Right cardiac atrium (tissue), 5 donors: ENCODE measurements at places on chromosomes 16 and 17.

DNA sequence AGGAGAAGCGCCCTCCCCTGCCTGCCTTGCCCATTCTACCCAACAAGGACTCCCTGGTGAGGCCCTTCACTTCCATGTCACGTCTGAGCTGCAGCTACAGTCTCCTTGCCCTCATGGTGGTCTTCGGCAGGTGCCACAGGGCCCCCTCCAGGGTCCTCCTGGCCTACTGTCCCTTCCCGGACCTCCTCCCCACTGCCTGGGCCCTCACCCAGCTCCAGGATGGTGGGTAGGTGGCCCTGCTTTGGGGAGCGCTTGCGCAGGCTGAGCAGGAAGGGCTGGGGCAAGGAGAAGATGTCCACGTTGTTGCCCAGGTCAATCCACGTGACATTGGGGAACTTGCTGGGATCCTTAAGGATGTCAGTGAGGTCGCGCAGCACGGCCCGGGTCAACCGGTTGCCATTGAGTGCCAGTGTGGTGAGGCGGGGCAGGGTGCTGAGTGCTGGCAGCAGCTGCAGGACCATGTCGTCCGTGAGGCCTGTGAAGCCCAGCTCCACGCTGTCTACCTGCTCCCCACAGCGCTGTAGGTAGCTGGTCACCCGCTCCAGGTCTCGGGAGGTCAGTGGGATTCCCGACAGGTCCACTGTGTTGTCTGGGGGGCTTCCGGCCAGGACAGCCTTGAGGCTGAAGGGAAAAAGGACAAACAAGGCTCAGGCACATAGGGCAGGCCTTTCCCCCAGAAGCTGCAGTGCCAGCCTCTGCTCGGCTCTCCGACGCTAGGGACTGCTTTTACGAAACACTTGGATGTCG lies 28.3 kb downstream of the TRPV2 start:
- DNase-seq = peak; percentile 42

GRCh38 chr17:33227911-33228310 lies 65.2 kb downstream of the ASIC2 start:
- DNase-seq = no peak

GRCh38 chr16:78209951-78210661 lies 110.7 kb downstream of the WWOX start:
- DNase-seq = no peak

GRCh38 chr17:58520843-58521430 lies 6.5 kb upstream of the MTMR4 start:
- DNase-seq = no peak

DNA sequence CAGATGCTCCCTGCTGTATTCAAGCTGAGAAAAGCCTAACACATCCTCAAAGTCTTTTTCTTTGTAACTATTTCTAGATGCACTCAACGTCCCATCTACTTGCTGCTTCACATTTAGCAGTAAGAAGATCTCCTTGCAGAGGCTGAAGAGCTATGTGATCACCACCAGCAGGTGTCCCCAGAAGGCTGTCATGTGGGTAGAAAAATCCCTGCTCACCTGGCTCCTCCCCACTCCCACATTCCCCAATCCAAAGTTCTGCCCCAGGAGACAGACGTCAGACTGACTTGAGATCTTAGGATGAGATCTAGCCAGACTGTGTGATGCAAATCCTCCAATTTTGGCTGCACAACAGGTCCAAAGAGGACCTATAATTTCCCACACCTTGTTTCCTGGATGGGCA lies 1.1 kb downstream of the CCL13 start:
- no peak for DNase-seq

GRCh38 chr16:80253741-80254140 lies 287.1 kb upstream of the DYNLRB2 start:
- DNase-seq = no peak

DNA sequence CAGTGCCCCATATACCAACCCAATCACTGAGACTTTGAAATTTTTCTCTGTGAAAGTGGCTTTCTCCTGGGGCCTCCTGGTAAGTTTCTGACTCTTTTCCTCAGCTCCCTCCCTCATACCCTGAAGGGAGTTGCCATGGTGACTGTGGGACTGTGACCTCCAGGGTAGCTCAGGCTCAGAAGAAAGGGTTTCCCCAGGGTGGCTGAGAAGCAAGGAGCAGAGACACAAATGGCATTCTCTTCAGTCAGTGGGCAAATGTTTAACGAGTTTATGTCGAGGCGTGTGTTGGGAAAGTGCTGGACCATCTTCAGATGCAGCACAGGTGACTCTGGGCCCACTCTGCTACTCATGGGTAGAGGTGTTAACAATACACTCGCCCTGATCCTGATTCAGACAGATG lies 46.8 kb downstream of the MRPS23 start:
- DNase-seq = no peak

DNA sequence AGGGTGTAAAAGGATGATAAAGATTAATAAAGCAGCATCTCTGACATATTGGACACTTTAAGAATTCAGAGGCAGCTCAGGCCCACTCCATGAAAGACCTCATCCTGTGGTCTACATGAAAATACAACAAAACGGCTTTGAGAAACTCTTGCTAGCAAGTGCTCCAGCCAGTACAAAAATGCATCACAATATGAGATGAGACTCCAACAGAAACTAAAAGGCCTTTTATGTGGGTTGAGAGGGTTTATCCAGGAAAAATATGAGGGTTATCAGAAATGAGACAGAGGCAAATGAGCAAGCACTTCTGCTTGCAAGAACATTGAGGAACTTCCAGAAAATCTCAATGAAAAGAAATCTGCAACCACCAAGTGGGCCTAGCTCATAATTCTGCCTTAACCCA lies 65.7 kb downstream of the LITAF start:
- DNase-seq = no peak

DNA sequence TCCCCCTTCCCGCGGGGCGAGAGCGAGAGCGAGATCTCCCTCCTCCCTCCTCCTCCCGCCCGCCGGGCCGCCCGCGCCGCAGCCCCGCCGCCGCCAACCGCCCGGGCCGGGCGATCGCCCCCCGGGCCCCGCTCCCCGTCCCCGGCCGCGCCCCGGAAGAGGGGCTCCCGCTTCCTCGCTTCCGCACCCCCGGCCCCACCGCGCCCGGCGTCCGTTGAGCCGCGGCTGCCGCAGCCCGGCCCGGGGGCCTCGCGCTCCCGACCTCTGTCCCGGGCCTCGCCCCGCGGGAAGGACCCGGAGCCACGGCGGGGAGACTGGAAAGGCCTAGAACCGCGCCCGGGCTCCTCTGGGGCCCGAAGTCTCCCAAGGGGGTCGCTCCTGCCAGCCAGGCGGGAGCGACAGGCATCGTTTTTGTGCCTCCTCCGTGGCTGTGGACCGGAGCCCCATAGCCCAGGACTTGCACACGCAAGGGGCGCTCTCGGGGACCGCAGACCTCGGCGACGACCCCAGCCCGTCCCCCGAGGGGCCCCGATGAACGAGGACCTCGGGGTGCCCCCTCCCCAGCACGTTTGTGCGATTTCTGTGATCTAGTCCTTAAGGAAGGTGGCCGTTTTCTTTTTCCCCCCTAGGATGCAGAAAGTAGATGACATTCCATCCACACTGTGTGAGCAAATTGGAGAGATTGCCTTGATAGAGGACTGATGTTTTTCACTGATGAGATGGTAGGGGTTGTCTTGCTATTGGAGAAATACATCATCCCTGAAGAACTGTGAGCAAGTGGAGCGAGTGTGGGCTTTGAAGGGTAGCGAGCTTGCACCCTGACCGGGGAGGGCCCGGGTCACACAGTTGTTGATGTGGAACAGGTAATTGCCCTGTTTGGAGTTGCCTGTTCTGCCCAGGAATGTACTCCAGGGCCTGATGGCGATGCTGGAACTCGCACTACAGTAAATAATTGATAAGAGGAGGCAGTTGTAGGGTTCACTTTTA lies 611 bp downstream of the BANP start:
- DNase-seq = peak; percentile 76

DNA sequence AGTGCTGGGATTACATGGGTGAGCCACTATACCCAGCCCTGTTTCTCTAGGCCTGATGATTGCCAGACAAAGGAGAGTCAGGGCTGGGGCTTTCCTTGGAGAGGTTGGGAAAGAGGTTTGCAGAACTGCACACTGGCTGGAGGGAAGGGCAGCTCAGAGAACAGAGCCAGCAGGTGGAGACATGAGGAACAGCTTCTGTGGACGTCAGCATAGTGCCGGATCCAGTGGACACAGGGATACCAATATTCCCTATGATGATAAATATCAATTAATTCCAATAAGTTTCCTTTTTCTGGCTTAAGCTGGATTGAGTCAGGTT lies 43.2 kb upstream of the SCNN1B start:
- no peak for DNase-seq

- no peak for DNase-seq
These were observed 234.8 kb upstream of the RPL38 start for GRCh38 chr17:73968680-73969079.

DNA sequence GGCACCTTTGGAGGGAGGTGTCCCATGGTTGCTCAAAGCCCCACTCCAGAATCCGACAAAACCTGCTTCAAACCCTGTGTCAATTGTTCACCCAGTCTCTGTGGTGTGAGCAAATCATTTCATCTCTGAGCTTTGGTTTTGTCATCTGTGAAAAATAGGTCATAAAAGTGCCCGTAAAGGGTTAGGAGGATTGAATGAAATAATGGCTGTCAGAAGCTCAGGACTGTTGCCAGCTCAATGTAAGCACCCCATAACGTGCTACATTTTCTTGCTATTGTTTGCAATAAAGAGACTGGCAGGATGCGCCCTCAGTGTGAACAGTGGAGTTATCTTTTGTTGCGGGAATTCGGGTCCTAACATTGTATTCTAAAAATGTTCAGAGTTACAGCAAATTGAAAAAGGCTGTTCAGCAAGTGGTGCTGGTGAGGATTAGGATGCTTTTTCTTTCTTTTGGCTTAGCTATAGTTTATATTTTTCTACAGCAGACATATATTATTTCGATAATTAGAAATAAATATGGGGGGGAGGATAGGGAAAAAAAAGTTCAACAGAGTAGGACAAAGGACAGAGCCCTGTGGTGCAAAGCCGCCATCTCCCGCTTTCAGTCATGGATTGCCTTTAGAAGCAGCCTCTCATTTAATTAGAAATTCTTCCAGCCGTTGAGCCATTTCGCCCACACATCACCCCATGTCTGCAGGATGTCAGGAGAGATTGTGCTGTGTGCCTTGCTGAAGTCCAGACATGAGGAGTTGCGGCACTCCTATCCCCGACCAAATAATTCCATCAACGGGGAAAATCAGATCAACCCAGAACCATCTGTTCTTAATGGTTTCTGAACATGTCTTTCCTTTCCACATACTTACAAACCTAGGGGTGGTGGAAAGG lies 20.9 kb upstream of the PYY start:
- no peak for DNase-seq

DNA sequence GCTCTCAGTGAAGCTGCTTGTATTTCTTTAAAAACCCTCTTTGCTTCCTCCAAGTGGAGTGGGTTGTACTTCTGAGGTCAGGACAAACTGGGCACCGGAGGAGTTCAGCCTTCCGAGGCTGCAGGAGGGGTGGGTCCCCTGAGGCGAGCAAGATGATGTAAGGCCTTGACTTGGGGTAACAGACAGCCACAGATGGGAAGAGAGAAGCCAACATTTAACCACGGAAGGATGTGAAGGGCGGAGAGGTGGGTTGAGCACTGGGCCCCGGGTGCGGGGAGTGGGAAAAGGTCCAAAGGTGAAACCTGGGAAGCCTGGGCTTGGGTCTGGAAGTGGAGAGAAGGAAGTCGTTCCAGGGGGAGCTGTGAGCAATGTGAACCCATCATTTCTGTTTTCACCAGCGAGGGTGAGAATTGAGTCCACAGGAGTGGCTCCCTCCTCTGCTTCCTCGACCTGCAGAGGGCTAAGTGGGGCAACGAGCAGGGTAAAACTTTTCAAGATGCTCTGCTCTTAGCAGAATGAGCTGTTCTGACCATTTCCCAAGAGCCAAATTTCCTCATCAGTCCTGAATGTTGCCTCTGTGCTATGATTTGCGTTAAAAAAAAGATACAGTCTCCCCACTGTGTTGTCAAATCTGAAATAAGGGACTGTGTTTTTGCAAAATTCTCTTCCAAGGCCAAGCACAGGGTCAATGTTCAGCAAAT lies 137.7 kb upstream of the CRHR1 start:
- DNase-seq = no peak

- no peak for DNase-seq
These were observed at the start of gene CRHR1 for GRCh38 chr17:45784293-45784740. TSS of gene CRHR1 (plus strand) at chr17:45784320. CDS start at chr17:45784545, 225 bp downstream.

- DNase-seq = no peak
These were observed 28.7 kb upstream of the GRIN2A start for GRCh38 chr16:10210944-10211343.

GRCh38 chr16:72120026-72120425 lies 26.4 kb downstream of the DHX38 start:
- DNase-seq = no peak

- DNase-seq = no peak
These were observed 10.8 kb upstream of the USP31 start for GRCh38 chr16:23160082-23160481.

GRCh38 chr16:9567666-9568065 lies 476.2 kb downstream of the HAPSTR1 start:
- no peak for DNase-seq

- DNase-seq = no peak
These were observed 1.5 kb upstream of the RNF112 start for GRCh38 chr17:19409509-19409908.

GRCh38 chr16:70737377-70738082 lies 51.7 kb upstream of the MTSS2 start:
- DNase-seq = peak; percentile 82

- peak; percentile 60 for DNase-seq
These were observed 631 bp downstream of the KREMEN2 start for GRCh38 chr16:2964475-2965336.

DNA sequence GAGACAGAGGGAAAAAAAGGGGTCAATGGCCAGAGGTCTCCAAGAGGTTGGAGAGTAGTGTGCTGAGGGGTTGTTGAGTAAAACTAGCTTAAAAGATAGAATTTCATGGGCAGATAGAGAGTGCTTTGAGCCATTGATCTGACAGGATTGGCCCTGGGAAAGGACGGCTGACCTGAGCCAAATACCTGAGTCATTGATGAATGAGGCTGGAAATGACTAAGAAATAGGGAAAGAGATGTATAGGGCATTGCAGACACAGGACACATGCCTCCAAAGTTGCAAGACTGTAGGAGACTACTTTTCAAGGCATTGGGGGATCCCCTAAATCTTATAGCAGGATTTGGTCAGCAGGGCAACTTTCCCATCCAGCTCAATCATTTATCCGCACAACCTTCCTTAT lies 168.7 kb downstream of the ABCC12 start:
- no peak for DNase-seq

DNA sequence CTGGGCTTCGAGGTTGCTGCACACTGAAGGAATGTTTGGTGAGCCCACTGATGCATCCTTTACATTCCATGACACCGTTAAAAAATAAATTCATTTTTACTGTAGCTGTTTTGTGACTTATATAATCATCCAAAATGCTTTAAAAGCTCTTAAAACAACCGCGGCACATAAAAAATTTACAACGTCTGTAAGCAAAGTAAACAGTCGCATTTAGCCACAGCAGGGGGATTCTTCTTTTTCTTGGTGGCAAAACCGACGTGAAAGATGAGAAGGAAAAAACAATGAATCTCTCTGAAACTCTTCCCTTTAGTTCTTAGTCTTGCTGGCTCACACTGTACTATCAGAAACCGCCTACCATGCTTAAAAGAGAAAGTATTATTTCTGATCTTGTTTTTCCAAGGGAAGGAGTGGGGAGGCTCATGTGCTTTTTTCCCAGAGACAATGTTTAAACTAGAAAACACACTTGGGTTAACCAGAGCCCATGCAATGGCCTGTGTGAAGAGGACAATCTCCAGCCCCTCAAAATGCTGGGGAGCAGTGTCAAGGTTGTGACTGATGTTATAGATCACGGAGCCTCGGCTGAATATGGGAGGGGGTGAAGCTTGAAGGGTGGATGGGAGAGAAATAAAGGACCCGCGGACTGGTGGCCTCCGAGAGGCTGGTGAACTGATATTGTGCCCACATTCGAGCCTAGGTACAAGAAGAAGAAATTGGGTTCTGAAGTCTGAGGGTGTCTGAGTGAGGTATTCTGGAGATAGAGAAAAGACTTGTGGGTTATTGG lies 91.1 kb downstream of the IRF8 start:
- DNase-seq = no peak
